ENCODE measurements at places on chromosomes 12 and 14.

- no peak for DNase-seq
Measured at GRCh38 chr12:1799882-1800400, 20.4 kb upstream of the LRTM2 start.

DNA sequence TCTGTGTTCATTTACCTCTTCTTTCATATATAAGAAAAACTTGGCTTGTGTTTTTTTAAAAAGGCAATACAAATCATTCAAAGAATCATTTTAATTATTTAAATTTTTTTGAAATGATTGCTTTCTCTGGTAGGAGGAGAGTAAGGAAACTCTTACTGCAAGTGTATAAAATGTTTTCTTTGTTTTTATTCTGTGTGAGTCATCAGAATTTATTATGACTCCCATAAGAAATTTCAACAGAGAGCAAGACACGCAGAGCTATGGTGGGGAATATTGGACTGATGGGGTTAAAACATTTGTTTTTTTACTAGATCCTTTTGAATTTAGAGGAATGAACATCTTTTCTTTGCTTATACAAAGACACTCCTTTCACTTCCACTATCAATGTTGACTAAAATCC is 119.1 kb upstream of the ATXN7L3B start:
- DNase-seq = no peak

- no peak for DNase-seq
Measured at GRCh38 chr14:60212503-60213371, 36.3 kb upstream of the PPM1A start.

GRCh38 chr12:88552610-88553079 is 27.6 kb downstream of the KITLG start:
- no peak for DNase-seq

DNA sequence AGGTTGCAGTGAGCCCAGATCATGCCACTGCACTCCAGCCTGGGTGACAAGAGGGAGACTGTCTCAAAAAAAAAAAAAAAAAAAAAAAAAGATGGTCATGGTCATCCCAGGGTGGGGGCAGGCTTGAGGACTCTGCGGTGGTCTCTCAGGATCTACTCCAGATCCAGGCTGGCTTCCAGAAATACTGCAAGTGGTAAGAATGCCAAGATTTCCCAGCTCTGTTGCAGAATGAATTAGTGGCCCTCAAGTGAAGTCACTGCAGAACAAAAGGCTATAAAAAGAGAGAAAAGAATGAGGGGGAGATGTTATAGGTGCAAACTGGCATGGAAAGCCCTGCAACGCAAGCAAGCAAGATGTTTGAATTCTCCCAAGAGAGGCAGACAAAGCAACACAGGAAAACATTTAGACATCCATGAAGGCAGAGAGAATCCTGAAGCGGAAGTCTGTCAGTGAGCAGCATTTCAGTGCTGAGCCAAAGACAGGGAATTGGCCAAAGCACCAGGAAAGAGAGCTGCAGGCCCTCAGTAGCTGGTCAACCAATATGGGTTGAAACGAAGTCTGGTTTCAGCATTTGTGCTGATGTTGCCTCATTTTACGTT is 31.9 kb upstream of the ETFBKMT start:
- DNase-seq = no peak

DNA sequence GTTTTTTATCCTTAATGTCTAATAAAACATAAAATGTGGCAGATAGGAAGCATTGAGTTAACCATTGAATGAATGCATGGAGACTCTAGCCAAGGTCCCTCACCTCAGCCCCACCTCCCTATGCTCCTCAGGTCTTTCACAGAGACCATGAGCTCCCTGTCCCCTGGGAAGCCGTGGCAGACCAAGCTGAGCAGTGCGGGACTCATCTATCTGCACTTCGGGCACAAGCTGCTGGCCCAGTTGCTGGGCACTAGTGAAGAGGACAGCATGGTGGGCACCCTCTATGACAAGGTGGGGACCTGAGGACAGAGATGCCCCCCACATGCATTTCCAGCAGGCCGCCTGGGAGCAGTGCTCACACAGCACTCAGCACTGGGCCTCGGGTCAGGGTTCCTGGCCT is 3.4 kb downstream of the MYG1 start:
- no peak for DNase-seq

DNA sequence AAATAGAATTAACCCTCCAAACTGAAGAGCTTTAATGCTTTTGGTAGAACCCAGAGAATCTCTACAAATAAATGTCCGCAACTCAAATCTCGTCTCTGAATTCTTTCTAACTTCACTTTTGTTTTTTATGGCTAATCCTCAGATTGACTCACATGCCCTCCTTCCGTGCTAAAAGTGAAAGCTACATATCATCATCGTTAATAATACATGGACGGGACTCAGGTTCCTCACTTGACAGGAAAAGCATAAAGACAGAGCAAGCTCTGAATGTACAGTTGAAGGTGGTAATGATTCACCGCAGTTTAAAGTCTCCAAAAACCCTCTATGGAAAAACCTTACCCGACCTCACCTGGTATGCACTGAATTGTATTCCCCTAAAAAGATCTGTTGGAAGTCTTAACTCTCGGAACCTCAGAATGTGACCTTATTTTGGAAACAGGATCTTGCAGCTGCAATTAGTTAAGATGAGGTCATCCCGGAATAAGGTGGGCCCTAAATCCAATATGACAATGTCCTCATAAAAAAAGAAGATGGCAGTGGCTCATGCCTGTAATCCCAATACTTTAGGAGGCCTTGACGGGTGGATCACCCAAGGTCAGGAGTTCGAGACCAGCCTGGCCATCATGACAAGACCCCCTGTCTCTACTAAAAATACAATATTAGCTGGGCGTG is 147.4 kb upstream of the FOXN3 start:
- no peak for DNase-seq

- no peak for DNase-seq
Measured at GRCh38 chr14:96824283-96824682, 27.1 kb downstream of the VRK1 start.

GRCh38 chr12:82130762-82131161 is 227.4 kb downstream of the CCDC59 start:
- DNase-seq = no peak

GRCh38 chr14:29649170-29649569 is 278.5 kb downstream of the PRKD1 start:
- DNase-seq = no peak

GRCh38 chr12:128661226-128661569 is 162.6 kb downstream of the SLC15A4 start:
- no peak for DNase-seq
